Posterior vena cava (tissue), 2 donors: ENCODE measurements at places on chromosomes 3 and 15. TPM values are rescaled to one million over a fixed set of nuclear protein-coding genes. Genes with fewer than 3 reads are reported as not detected.

Gene GOLIM4
- 42.8 TPM for total RNA-seq

Gene ANKRD63
- total RNA-seq: not detected

Gene PIK3CB
- total RNA-seq: 15.4 TPM

Gene MESP1
- total RNA-seq: 0.52 TPM

Gene TMC3
- total RNA-seq: not detected

Gene AHSG
- total RNA-seq: not detected

Gene FBXO40
- 1.5 TPM for total RNA-seq

Gene HEXA
- 84.0 TPM for total RNA-seq

Gene GOLGA8S
- 0.60 TPM for total RNA-seq

Gene IP6K2
- total RNA-seq: 24.6 TPM
